ENCODE measurements at places on chromosomes 16 and 17.
A peak's percentile ranks its signal among the peaks of the same experiment; 100 is the strongest.

DNA sequence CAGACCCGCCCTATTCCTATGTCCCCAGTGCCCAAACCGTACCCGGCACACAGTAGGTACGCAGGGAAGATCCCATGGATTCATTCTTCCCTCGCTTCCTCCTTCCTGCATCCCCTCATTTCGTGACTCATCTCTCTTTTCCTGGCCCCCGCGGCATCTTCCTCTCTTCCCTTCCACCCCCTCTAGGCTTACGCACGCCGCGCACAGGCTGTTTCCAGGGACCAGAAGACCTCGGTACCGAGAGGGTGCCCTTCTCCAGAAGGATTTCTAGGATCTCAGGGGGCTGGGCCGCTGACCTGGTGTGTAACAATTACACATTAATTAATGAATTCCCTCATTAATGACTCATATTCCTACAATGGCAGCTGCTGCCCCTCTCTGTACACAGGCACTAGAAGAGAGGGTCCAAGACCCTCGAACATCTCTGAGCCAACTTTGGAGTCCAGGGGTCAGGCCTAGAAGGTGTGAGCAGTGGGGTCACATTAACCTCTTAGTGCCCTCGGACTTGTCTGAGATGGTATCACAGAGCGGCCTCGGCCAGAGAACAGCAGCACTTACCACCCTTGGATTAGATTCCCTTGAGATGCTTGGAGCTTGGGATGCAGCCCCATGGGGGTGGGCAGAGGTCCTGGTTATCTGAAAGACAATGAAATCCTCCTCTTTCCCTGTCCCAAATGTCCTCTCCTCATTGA lies 16.8 kb upstream of the PLLP start:
- no peak for DNase-seq

- no peak for DNase-seq
Observed at GRCh38 chr17:36936455-36937000, 747 bp upstream of the LHX1 start.

DNA sequence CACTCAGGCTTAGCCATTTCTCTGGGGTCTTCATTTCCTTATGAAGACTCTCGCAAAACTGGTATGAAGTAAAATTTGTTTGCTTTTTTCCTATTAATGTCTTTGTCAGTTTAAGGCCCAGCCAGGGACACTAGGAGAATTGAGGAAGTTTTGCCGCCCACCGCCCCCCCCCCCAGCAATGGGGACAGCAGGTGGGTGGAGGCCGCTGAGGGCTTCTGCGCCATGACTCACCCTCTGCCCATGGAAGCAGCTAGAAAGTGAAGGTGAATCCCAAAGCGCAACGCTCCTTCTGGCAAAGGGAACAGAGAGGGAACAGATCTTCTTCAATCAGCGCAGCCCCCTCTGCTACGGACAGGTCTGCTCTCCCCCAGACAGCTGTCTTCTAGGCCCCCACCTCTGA lies 49.7 kb downstream of the MARF1 start:
- no peak for DNase-seq

DNA sequence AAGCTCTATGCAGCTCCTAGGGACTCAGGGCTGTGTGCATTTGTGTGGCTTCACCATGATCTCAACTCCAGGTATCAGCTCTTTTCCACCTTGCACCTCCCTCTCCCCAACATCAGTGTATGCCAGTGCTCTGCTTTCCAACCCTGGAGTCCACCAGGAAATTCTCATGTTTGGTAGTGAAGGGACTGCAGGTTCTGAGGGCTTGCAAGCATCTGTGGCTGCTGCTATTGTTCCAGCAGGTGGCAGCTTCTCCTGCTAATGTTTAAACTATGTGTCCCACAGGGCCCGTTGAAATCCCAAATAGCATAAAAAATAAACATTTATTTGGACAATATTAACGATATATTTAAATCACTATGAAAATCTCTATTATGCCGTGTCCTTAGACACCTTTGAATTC lies 82.0 kb downstream of the RGS9 start:
- DNase-seq, result no peak

DNA sequence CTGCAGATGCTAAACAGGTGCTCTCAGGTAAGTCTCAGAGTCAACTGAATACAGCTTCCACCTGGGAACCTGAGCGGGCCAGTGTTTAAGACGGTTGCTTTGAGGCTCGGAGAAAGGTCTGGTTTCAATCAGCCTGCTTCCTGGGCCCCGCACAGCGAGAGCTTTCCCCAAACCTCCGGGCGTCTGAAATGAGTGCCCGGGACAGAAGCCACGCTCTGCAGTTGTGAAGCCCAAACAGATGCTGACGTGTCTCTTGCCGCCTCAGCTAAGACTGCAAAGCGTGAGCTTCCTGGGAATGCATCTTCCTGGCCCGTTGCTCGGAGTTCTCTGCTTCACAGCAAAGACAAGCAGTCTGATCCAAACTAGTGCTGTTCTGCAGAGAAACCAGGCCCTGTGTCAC lies 36.7 kb downstream of the PLXDC1 start:
- no peak for DNase-seq

DNA sequence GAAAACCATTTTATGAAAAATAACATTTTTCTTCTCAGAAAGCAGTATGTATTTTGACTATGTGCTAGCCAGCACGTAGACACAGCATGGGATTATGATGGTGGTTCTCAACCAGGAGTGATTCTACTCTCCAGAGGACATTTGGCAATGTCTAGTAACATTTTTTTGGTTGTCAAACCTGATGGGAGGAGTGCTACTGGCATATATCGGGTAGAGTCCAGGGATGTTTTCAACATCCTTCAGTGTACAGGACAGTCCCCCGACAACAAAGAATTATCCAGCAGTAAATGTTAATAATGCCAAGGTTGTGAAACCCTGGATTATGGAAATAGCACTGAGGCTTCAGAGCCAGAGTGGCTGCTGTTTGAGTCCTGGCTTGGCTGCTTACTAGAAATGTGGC lies 27.7 kb downstream of the AP2B1 start:
- no peak for DNase-seq

DNA sequence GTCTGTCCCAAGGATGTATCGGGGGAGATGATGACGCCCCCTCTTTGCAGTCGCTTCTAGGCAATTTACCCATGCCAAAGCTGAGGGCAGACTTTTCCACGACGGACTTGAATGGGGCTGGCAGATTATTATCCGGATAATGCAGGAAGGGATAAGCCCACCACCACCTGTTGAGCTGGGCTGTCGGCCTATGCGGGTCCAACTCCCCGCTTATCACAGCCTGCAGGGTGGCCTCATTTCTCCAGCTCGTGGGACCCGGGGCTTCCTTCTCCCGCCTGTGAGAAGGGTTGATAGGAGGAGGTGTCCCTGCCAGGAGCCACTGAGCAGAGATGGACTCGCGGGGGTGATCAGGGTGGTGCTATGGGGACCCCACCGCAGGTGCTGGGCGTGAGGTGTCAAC lies 559 bp downstream of the CACNG5 start:
- no peak for DNase-seq

DNA sequence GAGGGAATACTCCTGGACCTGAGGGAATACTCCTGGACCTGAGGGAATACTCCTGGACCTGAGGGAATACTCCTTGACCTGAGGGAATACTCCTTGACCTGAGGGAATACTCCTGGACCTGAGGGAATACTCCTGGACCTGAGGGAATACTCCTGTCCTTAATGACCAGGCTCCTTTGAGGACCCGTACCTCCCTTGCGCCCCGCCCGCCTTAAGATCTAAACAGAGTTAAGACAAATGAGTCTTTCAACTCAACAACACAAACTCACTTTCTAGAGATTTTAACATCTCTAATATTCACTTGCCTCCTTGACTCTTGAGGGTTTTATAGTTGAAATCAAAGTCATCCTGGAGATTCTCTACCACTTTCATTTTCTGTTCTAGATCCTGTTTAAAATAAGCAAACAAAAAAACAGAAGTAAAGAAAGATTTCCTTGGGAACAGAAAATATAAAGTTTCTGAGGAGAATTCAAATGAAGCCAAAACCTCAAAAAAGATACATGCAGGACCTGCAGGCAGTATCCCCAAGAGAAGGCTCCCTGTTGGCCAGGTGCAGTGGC lies 49.7 kb downstream of the STAT3 start:
- no peak for DNase-seq

GRCh38 chr16:354971-355461 lies 2.5 kb upstream of the AXIN1 start:
- DNase-seq, result peak; percentile 34

DNA sequence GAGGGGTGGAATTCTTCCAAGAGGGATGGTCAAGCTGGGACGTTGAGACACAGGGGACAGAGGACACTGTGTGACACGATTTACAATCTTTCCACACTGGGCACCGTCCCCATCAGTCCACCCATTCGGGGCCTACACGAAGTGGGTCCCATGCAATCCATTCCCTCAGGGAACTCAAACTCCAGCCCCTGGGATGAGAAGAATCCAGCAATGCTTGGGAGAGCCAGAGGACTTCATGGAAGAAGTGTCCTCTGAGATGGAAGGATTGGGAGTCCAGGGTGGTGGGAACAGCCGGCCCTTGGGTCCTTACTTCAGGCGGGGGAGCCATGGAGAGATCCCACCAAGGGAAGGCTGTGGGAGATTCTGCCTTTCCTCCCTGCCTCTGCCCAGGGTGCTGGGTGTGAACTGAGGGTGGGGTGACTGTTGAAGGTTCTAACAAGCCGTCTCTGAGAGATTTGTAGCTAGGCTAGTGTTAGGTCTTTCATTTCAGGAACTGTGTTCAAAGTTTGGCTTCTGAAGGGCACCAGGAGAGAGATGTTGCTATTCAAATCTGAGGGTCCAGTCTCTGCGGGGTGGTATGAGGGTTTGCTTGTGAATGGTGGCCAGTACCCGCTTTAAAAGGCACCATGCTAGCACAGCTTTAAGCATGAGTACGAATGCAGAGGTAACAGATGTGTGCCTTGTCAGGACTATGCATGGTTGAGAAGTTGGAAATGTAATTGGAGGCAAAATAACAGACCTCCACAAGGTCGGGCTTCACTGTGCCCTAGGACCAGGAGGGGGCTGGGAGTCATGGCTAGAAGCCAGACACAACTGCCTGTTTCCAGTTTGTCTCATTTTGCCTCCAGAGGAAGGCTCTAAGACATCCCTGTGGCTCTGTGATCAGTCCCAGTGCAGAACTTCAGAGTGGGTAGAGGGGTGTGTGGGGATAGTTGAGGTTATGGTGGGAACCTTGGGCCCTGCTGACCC lies 1.9 kb downstream of the ATP1B2 start:
- no peak for DNase-seq

GRCh38 chr17:60959011-60959410 lies 281.4 kb downstream of the BCAS3 start:
- DNase-seq, result no peak

GRCh38 chr17:16989230-16989952 lies 17.5 kb upstream of the TNFRSF13B start:
- no peak for DNase-seq

- DNase-seq, result no peak
Observed at GRCh38 chr16:83501481-83501880, 306.3 kb upstream of the HSBP1 start.

Measured in stimulated activated CD8-positive, alpha-beta memory T cell treated with anti-CD3 and anti-CD28 coated beads, Interleukin-7, amount 100 ng/mL, for 1 hour (primary cell).